ENCODE measurements at places on chromosomes 7 and 10. TPM values are rescaled to one million over a fixed set of nuclear protein-coding genes. Genes with fewer than 3 reads are reported as not detected.

The CRTAC1 gene
- not detected for total RNA-seq

The BHLHA15 gene
- total RNA-seq, result 0.37 TPM

The CELF2 gene
- 4.0 TPM for total RNA-seq

The AKR1C1 gene
- total RNA-seq, result 321 TPM

The EPHA1 gene
- 0.14 TPM for total RNA-seq

The CCDC172 gene
- total RNA-seq, result not detected

The SLC29A4 gene
- 3.8 TPM for total RNA-seq

The TYW1B gene
- total RNA-seq, result 1.3 TPM

The IL2RA gene
- not detected for total RNA-seq

The TEX47 gene
- total RNA-seq, result not detected

The MKI67 gene
- 0.74 TPM for total RNA-seq

The SFXN4 gene
- total RNA-seq, result 9.5 TPM

The RBM20 gene
- under 0.01 TPM for total RNA-seq

The DNAH11 gene
- total RNA-seq, result 0.46 TPM

The TMEM196 gene
- total RNA-seq, result not detected

Data from smooth muscle cell of bladder (primary cell).